Sciatic nerve (tissue), 2 donors: ENCODE measurements at places on chromosomes 1 and 21. TPM values are rescaled to one million over a fixed set of nuclear protein-coding genes. Genes with fewer than 3 reads are reported as not detected.

HSPB7 gene
- 10.7 TPM for total RNA-seq

SPRR1B gene
- total RNA-seq: not detected

PBX1 gene
- 72.9 TPM for total RNA-seq

CACNA1E gene
- 0.04 TPM for total RNA-seq

TMPRSS2 gene
- 0.49 TPM for total RNA-seq

ZNF648 gene
- 0.53 TPM for total RNA-seq

XCL1 gene
- not detected for total RNA-seq

RNF186 gene
- not detected for total RNA-seq

PCBP3 gene
- 14.1 TPM for total RNA-seq

KLHDC8A gene
- 17.4 TPM for total RNA-seq

GPR25 gene
- not detected for total RNA-seq

OR2C3 gene
- total RNA-seq: not detected

EFNA3 gene
- 2.4 TPM for total RNA-seq
